ENCODE measurements at places on chromosomes 16 and 17. TPM values are rescaled to one million over a fixed set of nuclear protein-coding genes. Genes with fewer than 3 reads are reported as not detected.

Gene ASPA
- 0.77 TPM for total RNA-seq

Gene ABCC12
- not detected for total RNA-seq

Gene TEFM
- total RNA-seq: 16.8 TPM

Gene COX4I1
- 508 TPM for total RNA-seq

Gene TMEM238L
- total RNA-seq: not detected

Gene NR1D1
- 3.3 TPM for total RNA-seq

Gene GNAO1
- under 0.01 TPM for total RNA-seq

Gene FBXW10B
- total RNA-seq: 0.62 TPM

Gene MYH10
- total RNA-seq: 117 TPM

Gene CRAMP1
- 7.7 TPM for total RNA-seq

Gene DNAI2
- total RNA-seq: not detected

All from uterine smooth muscle cell (primary cell).